ENCODE measurements at places on chromosomes 5 and 9. TPM values are rescaled to one million over a fixed set of nuclear protein-coding genes. Genes with fewer than 3 reads are reported as not detected.

The PCDHGA1 gene
- 0.05 TPM for total RNA-seq

The ARL14EPL gene
- total RNA-seq, result not detected

The FBP2 gene
- not detected for total RNA-seq

The ADGRD2 gene
- not detected for total RNA-seq
